ENCODE measurements at places on chromosomes 1 and 21.
A peak's percentile ranks its signal among the peaks of the same experiment; 100 is the strongest.

GRCh38 chr1:30284226-30284625 is 439.2 kb downstream of the MATN1 start:
- DNase-seq: no peak

- no peak for DNase-seq
Measured at GRCh38 chr1:18919197-18919905, 17.0 kb upstream of the ALDH4A1 start.

GRCh38 chr1:202944438-202944921 is 13.6 kb downstream of the ADIPOR1 start:
- no peak for DNase-seq

DNA sequence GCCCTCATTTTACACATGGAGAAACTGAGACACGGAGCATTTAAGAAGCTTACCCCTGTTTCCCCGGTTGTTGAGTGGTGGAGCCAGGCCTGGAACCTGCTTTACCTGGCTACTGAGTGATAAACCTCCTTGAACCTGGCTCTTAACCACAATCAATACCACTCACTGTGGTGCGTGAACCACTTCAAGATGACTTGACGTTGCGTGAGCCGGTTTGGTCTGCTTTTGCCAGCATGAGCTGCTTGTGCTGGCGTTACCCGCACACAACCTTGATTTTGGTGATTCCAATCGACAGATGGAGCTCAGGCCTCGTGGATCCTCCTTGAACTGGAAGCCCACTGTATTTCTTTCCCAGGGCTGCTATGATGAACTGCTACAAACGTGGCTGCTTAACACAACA is 6.1 kb upstream of the TINAGL1 start:
- DNase-seq: no peak

GRCh38 chr1:54839824-54840223 is 38.7 kb upstream of the TTC22 start:
- DNase-seq: no peak

GRCh38 chr1:70528590-70529333 is 117.7 kb downstream of the CTH start:
- DNase-seq: peak; percentile 5

DNA sequence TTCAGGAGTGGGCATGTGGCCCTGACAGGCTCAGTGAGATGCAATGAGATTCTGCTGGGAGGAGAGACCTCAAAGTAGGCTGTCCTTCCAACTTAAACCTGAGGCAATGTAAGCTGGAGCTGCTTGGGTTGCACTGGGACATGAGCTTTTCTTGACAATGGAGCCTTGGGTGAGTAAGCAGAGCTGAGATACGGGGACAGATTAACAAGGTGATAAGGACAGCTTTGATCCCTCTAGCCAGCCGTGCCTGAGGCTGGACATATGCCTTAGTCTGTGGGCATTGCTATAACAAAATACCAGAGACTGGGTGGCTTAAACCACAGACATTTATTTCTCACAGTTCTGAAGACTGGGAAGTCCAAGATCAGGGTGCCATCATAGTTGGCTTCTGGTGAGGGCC is 18.3 kb upstream of the NGF start:
- no peak for DNase-seq

GRCh38 chr1:65605621-65606020 is 185.2 kb downstream of the LEPR start:
- peak; percentile 52 for DNase-seq

DNA sequence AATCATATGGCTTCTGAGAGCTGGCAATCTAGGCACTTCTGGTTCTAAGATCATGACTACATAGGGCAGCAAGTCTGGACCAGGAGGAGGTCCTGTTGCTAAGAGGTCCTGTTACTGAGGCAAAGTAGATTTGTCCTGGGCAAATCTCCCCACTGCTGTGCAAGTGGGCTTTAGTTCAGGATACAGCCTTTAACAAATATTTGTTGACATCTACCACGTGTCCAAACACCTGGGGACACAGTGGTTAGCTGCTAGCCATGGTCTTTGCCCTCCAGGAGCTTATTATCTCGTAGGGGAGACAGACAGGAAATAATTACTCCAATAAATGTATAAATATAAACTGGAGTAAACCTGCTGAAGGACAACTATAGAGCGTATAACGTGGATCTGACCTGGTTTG is 3.2 kb downstream of the CGN start:
- no peak for DNase-seq

GRCh38 chr1:221788466-221788865 is 46.6 kb upstream of the DUSP10 start:
- DNase-seq: no peak

DNA sequence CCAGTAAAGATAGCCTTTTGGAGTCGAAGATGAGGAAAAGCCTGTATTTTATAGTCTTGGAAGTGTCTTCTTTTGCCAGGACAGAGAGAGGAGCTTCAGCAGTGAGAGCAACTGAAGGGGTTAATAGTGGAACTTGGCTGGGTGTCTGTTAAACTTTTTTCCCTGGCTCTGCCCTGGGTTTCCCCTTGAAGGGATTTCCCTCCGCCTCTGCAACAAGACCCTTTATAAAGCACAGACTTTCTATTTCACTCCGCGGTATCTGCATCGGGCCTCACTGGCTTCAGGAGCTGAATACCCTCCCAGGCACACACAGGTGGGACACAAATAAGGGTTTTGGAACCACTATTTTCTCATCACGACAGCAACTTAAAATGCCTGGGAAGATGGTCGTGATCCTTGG is at the start of gene VCAM1:
Gene VCAM1, plus strand, starts transcription at position 253 of the 400 bp plus-strand sequence. Its CDS starts 119 bp downstream, at position 372.
- DNase-seq: no peak

- peak; percentile 52 for DNase-seq
Measured at GRCh38 chr1:12528021-12528852, 89.8 kb downstream of the DHRS3 start.

GRCh38 chr1:101044749-101045148 is 19.2 kb upstream of the DPH5 start:
- no peak for DNase-seq

DNA sequence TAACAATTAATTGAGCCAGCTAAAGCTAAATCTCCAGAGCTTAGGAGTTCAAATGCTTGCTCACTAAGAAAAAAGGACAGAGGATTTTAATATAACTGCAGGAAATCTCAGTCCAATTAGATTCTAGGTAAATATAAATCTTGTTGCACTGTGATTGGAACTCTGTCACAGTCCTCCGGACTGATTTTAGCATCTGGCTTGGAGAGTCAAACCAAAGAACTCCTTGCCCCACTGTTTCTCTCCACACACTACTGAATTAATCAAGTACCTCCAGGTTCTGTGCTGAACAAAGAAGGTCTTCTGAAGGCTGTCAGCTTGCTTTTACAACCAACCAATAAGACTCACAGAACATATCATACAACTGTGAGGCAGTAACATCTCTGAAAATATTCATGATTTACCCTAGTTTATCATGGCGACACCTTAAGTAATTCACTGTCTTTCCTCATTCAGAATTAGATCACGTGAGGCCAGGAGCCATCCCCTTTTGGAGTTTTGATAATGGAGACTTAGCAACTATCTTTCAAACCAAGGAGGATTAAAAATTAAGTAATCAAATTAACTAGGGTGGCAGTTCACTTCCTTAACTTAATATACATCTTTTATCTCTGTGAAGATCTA is 176.0 kb downstream of the RERE start:
- DNase-seq: no peak

DNA sequence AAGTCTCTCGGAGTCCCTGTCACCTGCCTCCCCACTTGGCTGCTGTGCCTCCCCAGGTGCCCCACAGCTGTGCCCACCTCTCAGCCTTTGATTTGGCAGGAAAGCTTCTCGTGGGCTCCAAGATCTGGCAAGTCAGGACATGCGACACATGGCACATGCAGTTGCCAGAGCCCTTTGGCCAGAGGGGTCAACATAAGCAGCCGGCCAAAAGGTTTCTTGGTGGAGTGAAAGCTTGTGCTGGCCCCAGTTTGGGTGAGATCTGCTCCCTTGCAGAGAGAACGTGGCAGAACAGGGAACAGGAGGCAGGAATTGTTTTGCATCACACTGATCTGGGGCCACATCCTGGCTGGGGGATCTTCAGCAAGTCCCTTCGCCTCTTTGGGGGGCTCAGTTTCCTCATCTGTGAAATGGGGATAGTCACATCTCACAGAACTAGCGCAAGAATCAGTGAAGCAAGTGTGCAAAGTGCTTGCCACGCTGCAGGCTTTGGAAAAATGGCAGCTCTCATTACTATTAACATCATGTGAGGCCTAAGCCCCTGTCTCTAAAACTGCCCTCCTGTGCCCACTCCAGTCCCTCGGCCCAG is 232.6 kb downstream of the TRABD2B start:
- no peak for DNase-seq

GRCh38 chr1:99532276-99532580 is 113.7 kb upstream of the PALMD start:
- DNase-seq: no peak

GRCh38 chr1:208520438-208521099 is 276.4 kb upstream of the PLXNA2 start:
- DNase-seq: no peak

GRCh38 chr1:217562229-217562878 is 68.5 kb downstream of the GPATCH2 start:
- no peak for DNase-seq

DNA sequence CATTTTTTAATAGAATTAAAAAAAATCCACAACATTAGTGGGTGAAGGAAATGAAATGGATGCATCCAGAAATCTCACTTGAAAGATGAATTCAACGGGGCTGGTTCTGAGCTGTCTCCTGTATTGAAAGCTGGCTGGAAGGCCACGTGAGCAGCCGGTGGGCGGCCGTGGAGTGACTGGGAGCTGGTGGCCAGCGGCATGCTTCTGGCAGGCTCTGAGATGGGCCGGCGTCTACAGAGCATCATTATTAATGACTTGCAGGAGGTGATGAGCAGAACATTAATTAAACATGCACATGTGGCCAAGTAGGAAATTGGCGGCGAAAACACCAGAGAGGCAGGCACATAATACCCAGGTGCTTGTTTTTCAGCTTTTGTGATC is 115.6 kb upstream of the LMO4 start:
- DNase-seq: no peak

DNA sequence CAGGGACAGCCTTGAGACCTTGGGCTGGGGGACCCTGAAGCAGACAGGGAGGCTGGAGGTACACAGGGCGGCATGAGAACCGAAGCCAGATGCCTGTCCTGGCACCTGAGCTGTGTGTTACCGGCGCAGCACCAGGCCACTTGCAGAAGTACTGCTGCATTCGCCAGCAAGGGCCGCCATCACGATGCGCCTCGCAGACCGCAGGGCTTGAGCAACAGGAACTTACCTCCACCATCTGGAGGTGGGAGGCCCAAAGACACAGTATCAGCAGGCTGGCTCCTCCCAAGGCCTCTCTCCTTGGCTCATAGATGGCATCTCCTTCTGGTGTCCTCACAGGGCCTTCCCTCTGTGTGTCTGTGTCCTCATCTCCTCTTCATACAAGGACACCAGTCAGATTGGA is 90.1 kb downstream of the PRDM16 start:
- DNase-seq: no peak

- DNase-seq: no peak
Measured at GRCh38 chr1:234526922-234527321, 47.9 kb upstream of the TARBP1 start.

Measured in inflammatory macrophage treated with lipopolysaccharide for 4 hours (primary cell).